SJCRH30 (cell line): ENCODE measurements at places on chromosomes 2 and 18. TPM values are rescaled to one million over a fixed set of nuclear protein-coding genes. Genes with fewer than 3 reads are reported as not detected.

DNA sequence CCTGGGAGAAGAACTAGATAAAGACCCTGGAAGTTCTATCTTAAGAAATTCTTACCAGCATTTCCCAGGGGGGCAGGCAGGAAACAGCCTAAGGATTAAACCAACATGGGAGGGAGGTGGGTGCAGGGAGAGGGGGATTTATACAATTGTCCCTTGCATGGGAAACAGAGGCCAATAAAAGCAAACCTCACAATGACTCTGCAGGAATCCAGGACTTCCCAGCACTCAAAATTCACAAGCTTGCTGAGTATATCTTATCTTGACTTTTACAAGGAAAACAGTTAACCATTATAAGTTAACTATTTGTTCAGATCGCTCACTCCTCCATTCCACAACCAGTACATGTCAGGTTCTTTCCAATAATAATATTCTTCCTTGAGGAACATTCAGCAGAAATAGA, 241.3 kb downstream of the MREG start:
- H3K27me3 ChIP-seq: no peaks in the 10 kb centered on the region
- no peaks in the 10 kb centered on the region for H3K36me3 ChIP-seq
- no peak for DNase-seq
- no peak overlapping the region for H3K4me3 ChIP-seq
- no peaks in the 10 kb centered on the region; the same call in 1 of the 2 replicates for H3K4me1 ChIP-seq

DNA sequence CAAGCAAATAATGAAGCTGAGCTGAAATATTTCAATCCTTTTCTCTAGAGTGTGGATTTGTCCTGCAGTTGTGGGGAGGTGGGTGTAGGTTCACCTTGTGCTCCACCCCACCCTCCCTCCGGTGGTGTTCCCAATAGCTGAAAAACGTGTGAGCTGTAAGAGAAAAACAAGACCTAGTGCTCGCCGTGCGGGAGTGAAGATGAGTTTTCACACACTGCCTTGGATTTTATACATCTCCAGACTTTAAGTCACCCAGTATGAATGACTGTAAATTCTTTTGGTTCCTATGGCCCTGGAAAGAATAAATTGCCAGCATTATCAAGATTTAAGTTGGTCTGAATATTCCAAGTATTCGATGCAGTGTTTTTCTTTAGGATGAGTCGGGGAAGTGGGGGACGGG, 1.9 kb upstream of the SOX11 start:
- H3K27ac ChIP-seq: peak overlapping the region; percentile 92
- no peaks in the 10 kb centered on the region for H3K27me3 ChIP-seq

ANKRD29 gene
- total RNA-seq: 3.9 TPM in 2 replicates

SERTAD2 gene
- total RNA-seq: 30.9 and 34.7 TPM in 2 replicates

PXDN gene
- total RNA-seq: 312 and 322 TPM in 2 replicates

GRCh38 chr2:55490554-55490953, 29.0 kb upstream of the CFAP36 start:
- peaks cover 7% of the 10 kb centered on the region for H3K4me1 ChIP-seq
- H3K4me3 ChIP-seq: no peak overlapping the region
- peak; percentile 98 for DNase-seq
- H3K36me3 ChIP-seq: no peaks in the 10 kb centered on the region

PRSS56 gene
- total RNA-seq: 0.38 and 0.48 TPM in 2 replicates

GRCh38 chr18:55427951-55428350, 160.0 kb downstream of the TCF4 start:
- H3K36me3 ChIP-seq: no peaks in the 10 kb centered on the region
- DNase-seq: no peak
- H3K27ac ChIP-seq: no peak overlapping the region

- peak; percentile 63 for DNase-seq
- H3K27me3 ChIP-seq: no peaks in the 10 kb centered on the region
Measured at GRCh38 chr18:77054606-77055428, 77.8 kb downstream of the MBP start.

DNA sequence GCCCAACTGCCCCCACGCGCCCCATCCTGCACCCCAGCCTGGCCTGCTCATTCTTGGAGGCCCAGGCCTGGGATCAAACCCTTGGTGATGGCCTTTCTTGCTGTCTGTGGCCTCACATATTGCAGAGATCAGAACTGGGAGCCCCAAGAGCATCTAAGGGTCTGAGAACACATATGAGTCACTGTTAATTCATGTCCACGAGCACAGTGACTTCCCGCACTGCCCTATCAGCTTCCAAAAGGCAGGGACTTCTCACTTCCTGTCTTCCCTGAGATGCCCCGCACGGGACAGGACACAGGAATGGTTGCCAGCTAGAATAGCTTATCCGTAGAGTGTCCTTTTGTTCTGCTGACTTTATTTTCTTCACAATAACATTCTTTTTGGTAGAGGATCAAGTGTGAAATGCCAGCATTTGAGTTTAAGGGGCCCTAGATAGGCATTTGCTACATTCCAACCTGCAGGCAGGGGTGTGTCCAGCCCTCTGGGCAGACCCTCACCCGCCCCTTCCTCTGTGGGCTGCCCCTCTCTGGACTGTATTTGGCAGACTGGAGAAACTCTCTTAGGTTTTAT, 21.1 kb upstream of the CELF4 start:
- H3K36me3 ChIP-seq: no peaks in the 10 kb centered on the region
- no peak for DNase-seq
- H3K4me3 ChIP-seq: no peak overlapping the region
- no peak overlapping the region for H3K27ac ChIP-seq
- no peaks in the 10 kb centered on the region for H3K27me3 ChIP-seq
- no peaks in the 10 kb centered on the region for H3K4me1 ChIP-seq

DNA sequence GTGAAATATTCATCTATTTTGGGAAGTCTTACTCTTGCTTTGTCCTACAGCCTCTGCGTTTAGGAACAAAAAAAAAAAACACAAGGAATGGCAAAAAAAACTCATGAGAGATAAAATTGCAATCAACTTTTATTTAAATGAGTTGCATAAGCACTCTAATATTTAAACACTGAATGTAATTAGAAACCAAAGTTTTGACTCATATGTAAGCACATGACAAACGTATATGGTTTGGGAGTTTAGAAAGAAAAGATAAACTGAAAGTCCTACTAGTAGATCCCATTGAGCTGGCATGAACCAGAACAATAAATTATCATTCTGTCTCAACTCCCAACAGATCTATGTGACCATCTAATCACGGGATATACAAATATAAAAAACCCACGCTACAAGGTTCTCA, 44.8 kb downstream of the REV1 start:
- no peak overlapping the region for H3K4me3 ChIP-seq
- H3K36me3 ChIP-seq: peaks cover 45% of the 10 kb centered on the region
- H3K27ac ChIP-seq: no peak overlapping the region

DNA sequence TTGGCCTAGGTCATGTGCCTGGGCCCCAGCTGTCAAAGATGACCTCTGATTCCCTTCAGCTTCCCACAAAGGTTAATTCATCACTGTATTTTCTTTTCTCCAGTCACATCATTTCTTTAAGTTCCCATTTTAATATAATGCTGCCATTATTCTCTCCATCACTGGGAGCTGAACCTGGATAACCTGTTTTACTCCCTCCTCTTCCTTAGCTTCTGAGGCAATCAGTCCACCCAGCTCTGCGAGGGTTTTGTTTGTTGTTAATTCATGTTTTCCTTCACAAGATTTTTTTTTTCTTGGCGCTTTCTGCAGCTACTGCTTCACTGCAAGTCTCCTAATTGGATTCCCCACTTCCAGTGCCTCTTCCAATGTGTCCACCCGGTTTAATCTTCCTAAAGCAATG, 5.1 kb upstream of the EML4 start:
- peaks cover 8% of the 10 kb centered on the region for H3K4me1 ChIP-seq
- DNase-seq: no peak
- no peak overlapping the region for H3K4me3 ChIP-seq
- H3K36me3 ChIP-seq: no peaks in the 10 kb centered on the region
- no peak overlapping the region for H3K27ac ChIP-seq
- no peaks in the 10 kb centered on the region for H3K27me3 ChIP-seq

- no peaks in the 10 kb centered on the region for H3K36me3 ChIP-seq
- no peak overlapping the region for H3K27ac ChIP-seq
- H3K4me3 ChIP-seq: no peak overlapping the region
- no peaks in the 10 kb centered on the region; the same call in none of the 2 replicates for H3K27me3 ChIP-seq
Measured at GRCh38 chr2:100247256-100248043, 74.9 kb downstream of the LONRF2 start.

DNA sequence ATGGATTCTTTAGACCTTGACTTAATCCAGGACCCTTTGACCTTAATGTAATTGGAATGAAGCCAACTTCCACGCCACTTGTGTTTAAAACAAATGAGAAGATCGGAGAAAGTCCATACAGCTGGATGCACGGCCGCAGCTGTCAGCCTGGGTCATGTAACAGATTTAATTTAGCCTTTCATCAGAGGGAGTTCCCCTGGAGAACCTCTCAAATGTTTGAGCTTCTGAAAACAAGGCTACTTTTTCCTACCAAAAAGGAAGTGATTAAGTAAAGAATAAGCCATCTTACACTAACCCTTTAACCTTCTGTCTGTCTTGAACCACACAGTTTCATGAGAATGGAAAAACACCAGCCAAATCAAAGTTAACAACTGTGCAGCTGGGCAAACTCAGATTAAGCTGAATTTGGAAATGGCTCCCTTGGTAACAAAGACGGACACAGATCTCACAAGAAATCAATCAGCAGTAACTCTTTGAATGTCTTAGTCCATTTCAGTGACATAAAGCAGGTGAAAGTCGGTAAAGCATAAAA, 103.6 kb downstream of the DOCK10 start:
- H3K4me1 ChIP-seq: peaks cover 18% of the 10 kb centered on the region
- no peaks in the 10 kb centered on the region for H3K36me3 ChIP-seq
- peak; percentile 75 for DNase-seq

- no peaks in the 10 kb centered on the region for H3K36me3 ChIP-seq
- DNase-seq: no peak
- no peaks in the 10 kb centered on the region for H3K27me3 ChIP-seq
Measured at GRCh38 chr2:199757233-199757870, 93.6 kb downstream of the FTCDNL1 start.

- no peak overlapping the region for H3K27ac ChIP-seq
- H3K36me3 ChIP-seq: no peaks in the 10 kb centered on the region
- H3K4me1 ChIP-seq: peaks cover 7% of the 10 kb centered on the region; the same call in 1 of the 2 replicates
- H3K27me3 ChIP-seq: no peaks in the 10 kb centered on the region
Measured at GRCh38 chr2:146228466-146229058, 1616.3 kb upstream of the ACVR2A start.

DYSF gene
- 13.9 and 15.2 TPM in 2 replicates for total RNA-seq

DNA sequence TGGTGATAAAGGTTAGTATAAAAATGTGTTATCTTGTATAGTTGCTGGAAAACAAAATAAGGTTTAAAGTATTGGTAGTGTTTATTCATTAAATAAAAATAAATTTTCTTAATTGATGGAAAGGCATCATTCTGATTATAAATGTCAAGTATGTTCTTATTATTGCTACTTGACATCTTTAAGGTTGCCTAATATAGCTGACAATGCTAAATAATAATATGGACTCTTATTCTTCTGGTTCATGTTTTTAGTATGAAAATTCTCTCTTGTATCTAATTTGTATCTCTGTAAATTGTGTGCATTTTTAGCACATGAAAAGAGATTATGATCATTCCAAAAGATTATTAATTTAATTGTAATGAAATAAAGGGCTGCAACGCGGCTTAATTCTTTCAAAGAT, 25.0 kb downstream of the RBM44 start:
- no peaks in the 10 kb centered on the region for H3K4me1 ChIP-seq
- peaks cover 9% of the 10 kb centered on the region; the same call in 1 of the 2 replicates for H3K27me3 ChIP-seq
- no peak overlapping the region for H3K4me3 ChIP-seq
- no peak for DNase-seq
- H3K36me3 ChIP-seq: no peaks in the 10 kb centered on the region

GRCh38 chr2:104897515-104898184, 43.7 kb downstream of the POU3F3 start:
- no peaks in the 10 kb centered on the region for H3K4me1 ChIP-seq
- no peaks in the 10 kb centered on the region; the same call in 1 of the 2 replicates for H3K27me3 ChIP-seq
- no peak overlapping the region for H3K27ac ChIP-seq
- no peak for DNase-seq

DNA sequence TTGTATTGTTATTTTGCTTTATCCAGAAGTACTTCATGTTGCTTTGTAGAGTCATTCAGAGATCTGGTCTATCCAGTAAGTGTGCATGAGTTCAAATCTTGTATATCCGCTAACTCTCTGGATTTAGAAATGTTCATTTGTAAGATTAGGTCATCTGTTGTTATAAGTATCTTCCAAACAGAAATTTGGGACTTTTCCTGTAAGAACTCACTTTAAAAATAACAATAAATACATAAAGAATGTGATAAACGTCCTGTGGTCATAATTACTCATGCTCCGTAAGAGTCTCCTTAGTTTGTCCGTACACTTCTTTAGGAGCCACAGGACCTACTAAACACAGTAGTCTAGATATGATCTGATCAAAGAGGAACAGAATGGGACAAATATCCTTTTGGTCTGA, 699.9 kb upstream of the SLC8A1 start:
- no peaks in the 10 kb centered on the region for H3K36me3 ChIP-seq
- H3K27ac ChIP-seq: no peak overlapping the region
- DNase-seq: no peak
- no peaks in the 10 kb centered on the region for H3K4me1 ChIP-seq

DNAH7 gene
- total RNA-seq: 0.20 and 0.32 TPM in 2 replicates

CASP8 gene
- total RNA-seq: 11.6 and 14.4 TPM in 2 replicates
